NCI-H2171 (cell line): ENCODE measurements at places on chromosomes 7 and 10.

GRCh38 chr7:122301858-122302760 is 2.4 kb downstream of the FEZF1 start:
- DNase-seq = no peak

GRCh38 chr10:117264782-117265181 is 23.9 kb downstream of the SLC18A2 start:
- peak; percentile 11 for DNase-seq

GRCh38 chr10:102131286-102132170 is 1.3 kb upstream of the PPRC1 start:
- DNase-seq = no peak

DNA sequence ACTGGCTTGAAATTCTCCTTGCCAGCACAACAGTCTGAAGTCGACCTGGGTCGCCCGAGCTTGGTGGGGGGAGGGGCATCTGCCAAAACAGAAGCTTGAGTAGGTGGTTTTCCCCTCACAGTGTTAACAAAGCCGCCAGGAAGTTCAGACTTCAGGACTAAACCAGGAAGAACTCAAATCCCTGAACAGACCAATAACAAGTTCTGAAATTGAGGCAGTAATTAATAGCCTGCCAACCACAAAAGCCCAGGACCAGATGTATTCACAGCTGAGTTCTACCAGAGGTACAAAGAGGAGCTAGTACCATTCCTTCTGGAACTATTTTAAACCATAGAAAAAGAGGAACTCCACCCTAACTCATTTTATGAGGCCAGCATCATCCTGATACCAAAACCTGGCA is 45.3 kb downstream of the LRRC72 start:
- no peak for DNase-seq

GRCh38 chr7:151061213-151062110 is 2.1 kb downstream of the SLC4A2 start:
- no peak for DNase-seq

GRCh38 chr10:104317726-104318299 is 20.5 kb downstream of the ITPRIP start:
- no peak for DNase-seq

- DNase-seq = no peak
Observed at GRCh38 chr10:113506476-113506875, 46.4 kb upstream of the HABP2 start.

- no peak for DNase-seq
Observed at GRCh38 chr10:107733328-107734130, 569.0 kb upstream of the SORCS1 start.

DNA sequence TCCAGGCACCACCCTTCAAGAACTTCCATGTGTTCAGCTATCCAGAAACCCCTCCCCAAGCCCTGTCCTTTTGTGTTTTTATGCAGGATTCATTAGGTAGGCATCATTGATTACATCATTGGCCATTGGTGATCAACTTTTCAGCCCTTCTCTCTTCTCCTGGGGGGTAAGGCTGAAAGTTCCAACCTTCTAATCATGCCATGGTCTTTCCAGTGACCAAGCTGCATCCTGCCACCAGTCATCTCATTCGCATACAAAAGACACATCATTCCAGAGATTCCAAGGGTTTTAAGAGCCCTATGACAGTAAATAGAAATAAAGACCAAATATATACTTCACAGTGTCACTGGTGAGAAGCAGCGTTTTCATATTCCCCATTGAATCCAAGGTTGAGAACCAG is 48.2 kb downstream of the DNAJC12 start:
- DNase-seq = no peak

DNA sequence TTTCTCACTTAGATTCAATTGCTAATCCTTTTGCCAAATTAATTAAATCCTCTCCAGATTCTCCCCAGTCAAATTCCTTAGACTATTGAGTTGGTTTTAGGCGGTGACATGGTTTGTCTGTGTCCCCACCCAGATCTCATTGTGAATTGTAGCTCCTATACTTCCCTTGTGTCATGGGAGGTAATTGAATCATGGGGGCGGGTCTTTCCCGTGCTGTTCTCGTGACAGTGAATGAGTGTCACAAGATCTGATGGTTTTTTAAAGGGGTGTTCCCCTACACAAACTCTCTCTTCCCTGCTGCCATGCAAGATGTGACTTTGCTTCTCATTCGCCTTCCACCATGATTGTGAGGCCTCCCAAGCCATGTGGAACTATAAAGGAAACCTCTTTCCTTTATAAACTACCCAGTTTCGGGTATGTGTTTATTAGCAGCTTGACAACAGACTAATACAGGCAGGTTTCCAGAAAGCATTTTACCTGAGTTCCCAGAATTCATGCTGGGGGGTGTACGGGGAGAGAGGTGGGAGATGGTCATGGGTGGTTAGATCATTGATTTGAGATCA is 44.7 kb upstream of the GARS1 start:
- DNase-seq = no peak

DNA sequence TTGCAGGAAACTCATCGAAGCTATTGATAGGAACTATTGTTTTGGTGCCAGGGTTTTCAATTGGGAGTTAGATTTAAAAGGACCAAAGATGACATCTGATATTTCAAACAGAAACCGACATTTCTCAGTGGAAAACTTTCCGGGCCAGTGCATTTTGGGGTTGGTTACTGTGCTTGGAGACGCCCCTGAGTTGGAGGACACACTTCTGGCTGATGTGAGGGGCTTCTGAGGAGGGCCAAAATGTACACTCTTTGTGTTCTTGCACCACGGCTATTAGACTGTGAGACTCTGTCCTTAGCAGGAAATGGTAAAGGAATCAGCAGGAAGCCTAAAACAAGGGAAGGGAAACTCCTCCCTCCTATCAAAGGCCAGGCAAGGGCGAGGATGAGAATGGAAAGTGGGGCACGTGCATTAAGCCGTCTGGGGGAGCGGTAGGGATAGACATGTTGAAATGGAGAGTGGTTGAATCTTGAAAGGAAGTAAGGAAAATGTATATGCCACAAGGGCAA is 1.8 kb upstream of the SRGN start:
- DNase-seq = no peak

DNA sequence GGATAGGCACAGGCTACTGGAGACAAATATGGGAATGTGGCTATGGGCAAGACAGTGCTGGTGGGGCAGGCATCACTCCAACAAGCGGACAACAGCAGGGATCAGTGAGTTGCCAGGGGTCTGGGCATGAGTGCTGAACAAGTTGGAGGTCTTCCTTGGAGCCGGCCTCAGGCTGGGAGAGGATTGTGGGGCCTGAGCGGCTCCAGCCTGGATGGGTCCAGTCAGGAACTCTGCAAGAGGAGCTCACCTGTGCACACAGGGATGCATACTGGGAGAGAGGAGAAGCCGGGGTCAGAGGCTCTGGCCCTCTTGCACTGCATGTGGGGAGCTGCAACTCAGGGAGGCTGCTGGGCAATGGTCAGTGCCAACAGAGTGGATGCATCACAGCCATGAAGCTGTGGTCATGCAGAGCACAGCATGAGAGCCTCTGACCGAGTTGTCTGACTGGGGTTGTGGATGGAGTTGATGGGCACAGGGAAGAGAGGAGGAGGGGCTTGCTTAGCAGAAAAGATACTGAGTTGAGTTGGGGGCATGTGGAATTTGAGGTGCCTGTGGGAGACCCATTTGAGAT is 204.0 kb upstream of the ZNF32 start:
- no peak for DNase-seq

DNA sequence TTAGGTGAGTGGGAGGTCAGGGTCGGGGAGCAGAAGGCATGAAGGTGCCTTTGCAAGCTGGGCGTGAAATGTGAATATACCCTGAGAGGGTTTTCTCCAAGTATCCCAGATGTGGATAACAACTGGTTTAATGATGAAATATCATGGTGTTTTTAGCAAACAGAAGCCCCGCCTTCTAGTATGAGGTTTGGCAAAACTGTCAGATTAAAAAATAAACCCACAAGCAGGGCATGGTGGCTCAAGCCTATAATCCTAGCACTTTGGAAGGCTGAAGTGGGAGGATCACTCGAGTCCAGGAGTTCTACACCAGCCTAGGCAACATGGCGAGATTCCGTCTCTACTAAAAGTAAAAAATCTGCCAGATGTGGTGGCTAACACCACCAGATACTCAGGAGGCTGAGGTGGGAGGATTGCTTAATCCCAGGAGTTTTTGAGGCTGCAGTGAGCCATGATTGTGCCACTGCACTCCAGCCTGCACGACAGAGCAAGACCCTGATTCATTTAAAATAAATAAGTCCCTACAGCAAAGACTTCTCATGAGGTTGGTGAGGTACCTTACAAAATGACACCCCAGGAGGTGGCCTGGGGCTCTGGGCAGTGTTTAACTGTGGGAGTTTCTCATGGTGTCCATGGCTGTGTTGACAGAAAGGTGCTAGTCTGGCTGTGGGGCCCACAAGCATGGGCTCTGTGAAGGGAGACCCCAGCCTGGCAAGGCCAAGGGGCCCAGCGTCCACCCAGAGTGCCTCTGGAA is 6.7 kb upstream of the PWWP2B start:
- no peak for DNase-seq

- DNase-seq = no peak
Observed at GRCh38 chr10:102347236-102347828, 48.2 kb upstream of the NFKB2 start.

DNA sequence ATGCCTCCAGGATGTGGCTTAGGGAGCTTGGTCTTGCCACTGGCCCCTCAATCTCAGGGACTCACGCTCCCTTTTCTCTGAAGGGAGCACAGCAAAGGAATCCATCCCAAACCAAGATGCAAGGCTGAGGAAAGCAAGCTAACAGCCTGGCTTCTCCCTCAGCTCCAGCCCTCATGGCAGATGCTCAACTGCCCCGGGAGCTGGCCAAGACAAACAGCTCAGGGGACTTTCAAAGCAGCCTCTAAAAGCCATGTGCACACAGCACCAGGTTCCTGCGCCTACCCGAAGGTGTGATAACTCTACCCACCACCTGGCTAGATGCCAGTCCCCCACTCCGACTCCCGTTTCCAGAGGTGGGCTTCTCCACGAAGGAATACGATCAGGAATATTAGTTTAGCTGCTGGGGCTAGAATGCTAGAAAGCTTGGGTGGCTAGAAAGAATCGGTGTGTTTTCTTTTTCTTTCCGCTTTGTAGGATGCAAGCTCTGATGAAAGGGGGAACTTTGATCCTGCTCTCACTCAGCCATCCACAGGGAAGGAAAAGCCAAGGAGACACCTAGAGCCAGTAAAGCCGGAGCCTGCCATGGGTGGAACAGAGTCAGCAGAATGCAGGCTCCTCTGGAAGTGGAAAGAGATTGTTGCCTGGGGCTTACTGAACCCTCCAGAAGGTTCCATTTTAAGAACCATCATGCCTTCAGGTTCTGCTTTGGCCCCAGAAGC is 89.0 kb upstream of the FGFR2 start:
- no peak for DNase-seq

- no peak for DNase-seq
Observed at GRCh38 chr10:75497997-75498883, 66.8 kb downstream of the LRMDA start.

- no peak for DNase-seq
Observed at GRCh38 chr7:134727711-134728110, 51.7 kb upstream of the CALD1 start.

DNA sequence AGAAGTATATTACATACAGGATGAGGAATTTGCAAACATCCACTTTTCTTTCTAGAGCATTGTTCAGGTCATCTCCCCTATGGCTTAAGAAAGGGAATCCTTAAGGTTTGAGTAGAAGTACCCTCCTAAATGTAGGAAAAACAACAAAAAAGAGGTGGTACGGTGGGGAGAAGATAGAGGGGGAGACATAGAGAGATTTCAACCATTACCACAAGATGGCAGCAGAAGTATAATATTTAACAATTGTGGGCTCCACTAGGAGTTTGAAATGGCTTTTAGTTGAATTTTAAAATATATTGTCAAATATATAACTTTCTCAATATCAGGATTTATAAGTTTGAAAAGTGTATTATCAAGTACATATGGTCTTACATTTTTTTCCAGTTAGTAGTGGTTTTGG is 72.7 kb upstream of the PRKG1 start:
- no peak for DNase-seq

- DNase-seq = no peak
Observed at GRCh38 chr10:122939856-122940543, 14.0 kb downstream of the C10orf88 start.

DNA sequence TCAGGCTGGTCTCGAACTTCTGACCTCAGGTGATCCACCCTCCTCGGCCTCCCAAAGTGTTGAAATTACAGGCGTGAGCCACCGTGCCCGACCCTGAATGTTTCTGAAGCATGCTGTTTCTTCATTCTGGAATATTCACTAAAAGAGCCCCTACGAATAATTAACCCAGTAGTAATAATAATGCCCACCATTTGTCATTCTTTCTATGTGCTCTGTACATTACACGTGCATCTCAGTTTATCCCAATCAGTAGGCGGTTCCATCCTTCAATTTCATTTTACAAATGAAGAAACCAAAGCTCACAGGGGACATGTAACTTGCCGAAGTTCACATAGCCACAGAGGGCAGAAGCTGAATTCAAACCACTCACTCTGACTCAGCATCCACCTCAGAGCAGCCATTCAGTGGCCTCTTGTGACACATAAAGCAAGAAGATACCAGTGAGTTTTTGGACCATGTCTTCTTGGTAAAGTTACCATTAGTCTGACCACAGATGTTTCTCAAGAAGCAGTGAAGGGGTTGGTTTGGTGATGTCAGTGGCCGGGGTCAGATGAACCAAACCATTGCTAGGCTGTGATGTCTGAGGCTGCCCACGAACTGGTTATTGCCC is 71.9 kb upstream of the DUSP5 start:
- no peak for DNase-seq

- no peak for DNase-seq
Observed at GRCh38 chr7:43199371-43200160, 87.1 kb downstream of the HECW1 start.

DNA sequence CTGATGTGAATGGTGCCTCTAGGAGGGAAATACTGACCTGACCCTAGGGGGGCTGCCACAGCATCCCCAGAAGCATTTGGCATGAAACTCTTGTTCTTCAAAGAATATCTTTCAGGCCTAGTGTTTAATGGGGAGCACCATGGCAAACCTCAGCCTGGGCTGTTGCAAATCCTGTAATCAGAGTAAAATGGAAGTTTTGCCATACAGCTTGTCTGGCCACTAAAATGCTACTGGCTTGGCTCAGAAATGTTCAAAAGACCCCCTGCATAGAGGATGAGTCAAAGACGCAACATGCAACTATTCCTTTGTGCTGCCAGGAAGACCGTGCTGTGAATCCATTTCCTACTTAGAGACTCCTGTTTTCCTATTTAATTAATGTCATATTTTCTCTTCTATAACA is 26.7 kb downstream of the HECW1 start:
- DNase-seq = no peak

- DNase-seq = no peak
Observed at GRCh38 chr7:368651-369475, 78.9 kb downstream of the FOXL3 start.

DNA sequence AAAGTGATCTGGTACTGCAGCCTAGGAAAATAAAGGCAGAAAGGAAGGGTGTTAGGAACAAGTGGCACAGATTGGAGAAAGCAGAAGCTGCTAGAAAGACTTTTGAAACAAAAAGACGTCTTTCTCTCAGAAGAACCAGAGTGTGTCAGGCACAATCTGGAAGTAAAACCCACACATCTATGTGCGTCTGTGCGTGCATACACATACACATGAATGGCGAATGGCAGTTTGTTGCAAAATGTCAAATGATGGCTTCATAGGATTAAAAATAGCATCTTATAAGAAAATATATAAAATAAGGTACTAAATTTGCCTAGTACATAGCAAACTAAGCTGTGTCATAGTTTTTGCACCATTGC is 246.3 kb downstream of the CDK14 start:
- no peak for DNase-seq
